Activated naive CD4-positive, alpha-beta T cell treated with anti-CD3 and anti-CD28 coated beads, Interleukin-2, amount 10 ng/mL, durations not matched to agents 7 days and 5 days (primary cell): ENCODE measurements at places on chromosomes 3 and 15.

DNA sequence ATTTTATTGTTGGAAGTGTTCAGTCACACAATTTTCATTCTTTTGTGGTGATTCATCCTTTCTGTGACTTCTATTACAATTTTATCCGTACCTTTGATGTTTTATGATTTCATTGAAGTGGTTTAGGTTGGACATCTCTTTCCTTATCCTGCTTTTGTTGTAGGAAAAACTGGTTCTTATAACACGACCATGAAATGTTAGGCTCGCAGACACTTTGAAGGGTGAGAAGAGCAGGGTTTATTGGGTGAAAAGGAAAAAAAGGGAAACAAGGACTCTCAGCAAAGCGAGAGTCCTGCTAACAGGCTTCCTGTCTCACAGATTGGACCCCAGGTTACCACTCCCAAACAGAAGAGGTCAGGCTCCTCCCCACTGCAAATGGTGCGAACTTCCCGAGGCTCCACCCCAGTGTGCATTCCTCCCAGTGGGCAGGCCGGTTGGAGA is 257.4 kb downstream of the STXBP5L start:
- DNase-seq, result no peak

- DNase-seq, result no peak
Observed at GRCh38 chr3:175672119-175672689, 813.1 kb downstream of the NAALADL2 start.

DNA sequence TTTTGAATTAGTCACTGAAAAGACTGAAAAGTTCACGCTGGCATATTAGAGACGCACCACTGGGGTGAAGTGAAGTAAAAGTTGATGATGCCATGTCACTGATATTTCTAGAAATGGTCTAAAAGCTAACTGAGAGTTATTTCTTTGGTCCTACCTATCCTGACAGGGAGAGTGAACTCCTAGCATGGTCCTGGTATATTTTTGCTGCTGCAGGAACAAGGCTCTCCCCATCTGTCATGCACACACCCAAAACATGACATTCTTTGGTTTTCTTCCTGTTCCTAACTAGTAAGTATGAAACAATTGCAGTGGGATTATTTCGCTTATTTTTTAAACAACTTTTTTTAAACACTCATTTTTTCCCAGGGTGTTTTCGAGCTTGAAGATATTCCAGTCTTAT is 466.7 kb downstream of the ERC2 start:
- no peak for DNase-seq

DNA sequence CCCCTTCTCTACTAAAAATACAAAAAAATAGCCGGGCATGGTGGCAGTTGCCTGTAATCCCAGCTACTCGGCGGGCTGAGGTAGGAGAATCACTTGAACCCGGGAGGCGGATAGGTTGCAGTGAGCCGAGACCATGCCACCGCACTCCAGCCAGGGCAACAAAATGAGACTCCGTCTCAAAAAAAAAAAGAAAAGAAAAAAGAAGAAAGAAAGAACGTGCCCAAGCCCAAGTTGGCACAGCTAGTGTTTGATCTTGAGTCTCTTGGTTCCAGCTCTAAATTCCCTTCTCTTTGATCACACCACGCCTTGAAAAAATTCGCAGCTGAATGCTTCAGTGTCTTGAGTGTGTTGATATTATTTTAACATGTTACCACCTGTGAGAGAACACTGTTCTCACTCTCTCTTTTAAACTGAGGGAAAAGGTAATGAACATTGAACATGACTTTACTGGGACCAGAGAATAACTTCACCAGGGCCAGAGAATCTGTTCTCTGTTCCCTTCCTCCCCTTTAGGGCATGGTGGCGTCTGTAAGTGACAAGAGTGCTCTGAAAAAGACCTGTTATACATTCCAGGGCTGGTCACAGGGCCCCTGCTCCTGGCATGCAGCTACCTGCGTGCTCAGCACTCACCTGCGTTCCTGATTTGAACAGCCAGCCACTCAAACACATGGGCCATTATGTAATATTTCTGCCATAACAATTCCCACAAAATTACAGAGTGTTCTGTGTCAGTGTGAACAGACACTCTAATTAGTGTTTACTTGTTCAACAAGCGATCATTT is 19.0 kb downstream of the SLCO3A1 start:
- DNase-seq, result no peak

- no peak for DNase-seq
Observed at GRCh38 chr3:107103786-107104185, 273.5 kb upstream of the CCDC54 start.

DNA sequence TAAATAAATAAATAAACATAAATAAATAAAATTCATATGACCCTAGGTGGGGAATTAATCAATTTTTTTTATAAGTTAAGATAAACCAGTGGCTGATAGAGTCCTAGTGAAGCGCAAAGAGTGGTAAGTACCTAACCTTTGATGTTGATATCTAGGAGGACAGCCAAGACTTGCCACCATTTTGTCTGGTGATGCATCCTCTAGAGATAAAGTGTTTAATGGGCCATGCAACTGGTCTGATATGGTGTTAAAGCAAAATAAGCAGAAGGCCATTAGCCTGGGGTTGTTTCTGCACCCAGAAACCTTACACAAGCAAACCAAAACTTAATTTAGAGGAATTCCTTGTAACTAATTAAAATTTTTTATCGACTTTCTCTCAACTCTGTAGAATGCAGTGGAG is 9.6 kb upstream of the USP8 start:
- DNase-seq, result no peak

GRCh38 chr3:46400846-46401245 is 6.0 kb downstream of the CCR5AS start:
- DNase-seq, result no peak

DNA sequence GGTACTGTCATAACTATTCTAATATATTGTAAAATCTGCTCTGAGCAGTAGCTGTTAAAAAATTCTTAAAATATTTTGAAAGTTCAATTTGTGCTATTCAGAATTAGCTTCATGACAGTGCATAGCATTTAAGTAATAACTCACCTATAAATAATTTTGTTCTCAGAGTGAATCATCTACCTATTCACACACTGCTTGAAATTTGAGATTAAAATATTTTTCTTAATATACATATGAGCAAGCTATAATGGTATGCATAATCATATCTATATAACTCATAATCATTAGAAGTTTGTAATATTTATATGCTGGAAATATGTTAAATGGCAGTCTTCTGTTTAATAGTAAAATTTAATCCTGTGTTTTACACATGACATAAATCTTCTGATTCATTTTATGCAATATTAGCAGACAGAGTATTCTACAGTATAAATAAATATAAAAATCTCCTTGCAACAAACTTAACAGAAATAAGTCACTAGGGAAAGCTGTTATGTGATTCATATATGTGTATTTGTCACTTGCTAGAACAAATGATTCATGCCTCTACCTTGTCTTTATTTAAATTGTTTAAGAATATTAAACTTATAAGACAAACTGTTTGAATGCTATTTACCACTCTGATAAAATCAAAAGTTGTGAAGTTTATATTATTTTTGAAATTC is 710.8 kb downstream of the PLOD2 start:
- DNase-seq, result no peak

DNA sequence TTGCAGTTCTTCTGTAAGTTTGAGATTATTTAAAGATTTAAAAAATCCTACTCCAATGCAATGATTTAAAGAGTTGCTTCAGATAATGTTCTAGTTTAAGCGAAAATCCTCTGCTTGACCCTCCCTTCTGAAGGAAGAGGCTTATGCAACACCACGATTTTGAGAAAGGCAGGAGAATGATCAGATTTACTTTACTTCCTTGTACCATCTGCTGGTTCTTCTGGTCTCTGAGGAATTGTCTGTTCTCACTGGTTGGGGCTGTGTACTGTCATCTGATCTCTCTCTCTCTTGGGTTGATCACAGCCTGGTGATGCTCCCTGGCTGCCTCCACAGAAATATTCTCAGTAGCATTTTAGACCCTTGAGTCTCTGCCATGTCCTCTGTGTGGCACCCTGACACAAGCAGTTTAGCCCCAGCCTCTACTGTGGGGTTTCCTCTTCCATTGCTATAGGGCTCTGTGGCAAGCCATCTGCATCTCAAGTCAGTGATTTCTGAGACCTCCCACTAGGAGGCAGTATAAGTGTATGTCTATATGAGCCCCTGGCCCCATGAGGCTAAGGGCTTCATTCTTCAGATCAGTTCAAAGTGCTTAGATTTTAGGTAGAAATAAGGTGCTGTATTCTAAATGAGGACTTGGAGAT is 50.8 kb upstream of the PLAAT1 start:
- DNase-seq, result no peak

GRCh38 chr3:101640256-101640655 is 36.7 kb downstream of the ZBTB11 start:
- no peak for DNase-seq

DNA sequence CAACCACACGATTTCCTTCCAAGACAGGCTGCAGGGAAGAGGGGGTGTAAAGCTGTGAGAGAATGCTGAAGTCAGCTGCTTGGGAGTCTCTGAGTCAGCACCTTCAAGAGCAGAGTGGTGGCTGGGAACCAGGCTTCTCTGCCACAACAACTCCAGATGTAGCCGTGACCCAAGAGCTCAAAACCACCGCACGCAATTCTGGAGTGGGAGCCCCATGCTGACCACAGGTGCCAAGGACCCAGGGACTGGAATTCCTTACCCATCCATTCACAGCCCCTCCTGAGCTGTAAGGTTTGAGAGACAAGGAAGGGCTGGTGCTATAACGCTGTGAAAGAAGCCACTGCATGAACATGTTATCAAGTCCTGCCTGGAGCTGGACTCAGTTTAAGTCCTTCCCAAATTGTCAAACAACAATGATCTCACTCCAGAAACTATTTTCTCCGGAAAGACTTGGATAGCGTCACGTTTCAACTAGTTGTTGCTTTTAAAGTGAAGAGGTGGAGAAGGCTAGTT is 61.4 kb downstream of the UMPS start:
- no peak for DNase-seq

DNA sequence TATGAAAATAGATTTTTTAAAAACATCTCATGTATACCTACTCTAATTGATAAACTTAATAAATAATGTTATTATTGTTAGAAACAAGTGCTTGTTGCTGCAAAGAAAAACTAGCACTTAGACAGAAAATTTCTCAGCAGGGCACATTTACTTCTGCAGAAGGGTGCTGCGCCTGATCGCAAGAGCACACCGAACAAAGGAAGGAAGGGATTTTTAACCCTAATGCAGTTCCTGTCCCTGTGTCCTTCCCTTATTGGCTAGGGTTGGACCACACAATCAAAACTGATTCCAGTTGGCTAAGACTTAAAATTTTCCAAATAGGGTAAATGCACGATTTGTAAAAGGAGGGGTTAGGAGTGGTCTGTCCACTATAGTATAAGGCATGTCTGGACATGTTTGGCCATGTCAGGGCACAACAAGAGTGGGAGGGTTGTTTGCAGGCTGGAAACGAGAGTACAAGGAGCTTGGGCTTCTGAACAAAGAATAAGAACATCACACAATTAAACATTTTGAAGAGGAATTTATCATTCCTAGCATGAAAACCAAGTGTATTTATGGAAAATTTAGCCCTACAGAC is 4.7 kb downstream of the DTWD1 start:
- no peak for DNase-seq

- no peak for DNase-seq
Observed at GRCh38 chr3:178455226-178455625, 81.0 kb upstream of the KCNMB2 start.

- no peak for DNase-seq
Observed at GRCh38 chr3:155995525-155996370, 124.6 kb upstream of the KCNAB1 start.
